NCI-H2081 treated with DMSO at 0.1 percent for 48 hours (cell line): ENCODE measurements at places on chromosomes 1 and 21.

DNA sequence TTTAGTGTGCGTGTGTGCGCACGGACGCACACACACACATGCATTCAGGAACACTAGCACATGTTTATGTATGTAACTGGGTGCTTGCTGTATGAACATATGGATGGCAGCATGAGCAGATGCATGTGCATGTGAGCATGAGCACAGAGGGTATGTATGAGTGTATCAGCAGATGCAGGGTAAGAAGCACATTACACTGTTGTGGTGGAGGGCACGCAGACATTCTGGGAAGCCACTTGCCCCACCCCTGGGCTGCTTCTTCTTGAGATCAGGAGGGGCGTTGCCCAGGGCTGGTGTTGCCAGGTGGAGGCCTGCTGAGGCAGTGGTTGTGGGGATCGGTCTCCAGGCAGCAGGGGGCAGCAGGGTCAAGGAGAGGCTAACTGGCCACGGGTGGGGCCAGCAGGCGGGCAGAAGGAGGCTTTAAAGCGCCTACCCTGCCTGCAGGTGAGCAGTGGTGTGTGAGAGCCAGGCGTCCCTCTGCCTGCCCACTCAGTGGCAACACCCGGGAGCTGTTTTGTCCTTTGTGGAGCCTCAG, 3.9 kb upstream of the P3R3URF start:
- DNase-seq = no peak

DNA sequence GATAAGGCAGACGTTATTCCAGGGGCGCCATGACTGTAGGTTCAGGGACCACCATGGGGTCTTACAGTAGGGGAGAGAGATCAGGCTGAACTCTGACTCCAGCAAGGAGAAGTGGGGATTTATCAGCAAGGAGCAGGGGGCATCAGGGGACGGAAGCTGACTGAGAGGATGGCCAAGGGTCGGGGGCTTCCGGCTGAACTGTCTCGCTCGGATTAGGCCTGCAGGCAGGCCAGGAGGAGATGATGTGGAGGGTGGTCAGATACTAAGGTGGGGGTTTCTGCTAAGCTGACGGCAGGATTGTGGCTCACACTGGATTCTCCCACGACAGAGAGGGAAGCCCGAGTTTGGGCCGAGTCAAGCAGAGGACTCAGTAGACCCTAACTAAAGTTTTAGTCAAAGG, 186.9 kb upstream of the VAMP3 start:
- DNase-seq = no peak

DNA sequence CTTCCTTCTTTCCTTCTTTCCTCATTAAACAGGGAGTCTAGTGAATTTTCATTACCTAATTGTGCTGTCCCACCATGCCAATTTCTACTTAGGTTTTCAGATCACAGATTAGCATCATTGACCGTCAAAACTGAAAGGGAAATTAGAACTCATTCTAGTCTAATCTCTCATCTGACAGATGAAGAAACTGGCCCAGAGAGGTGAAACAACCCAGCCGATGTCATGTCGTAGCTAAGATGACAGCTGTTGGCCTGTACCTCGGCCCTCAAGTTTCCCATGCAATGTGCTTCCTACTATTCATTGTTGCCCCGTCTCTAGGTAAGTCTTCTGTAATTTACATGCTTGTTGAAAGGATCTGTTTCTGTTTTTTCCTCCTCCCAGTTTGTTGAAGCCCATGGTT, 128.2 kb upstream of the KIAA0040 start:
- no peak for DNase-seq

DNA sequence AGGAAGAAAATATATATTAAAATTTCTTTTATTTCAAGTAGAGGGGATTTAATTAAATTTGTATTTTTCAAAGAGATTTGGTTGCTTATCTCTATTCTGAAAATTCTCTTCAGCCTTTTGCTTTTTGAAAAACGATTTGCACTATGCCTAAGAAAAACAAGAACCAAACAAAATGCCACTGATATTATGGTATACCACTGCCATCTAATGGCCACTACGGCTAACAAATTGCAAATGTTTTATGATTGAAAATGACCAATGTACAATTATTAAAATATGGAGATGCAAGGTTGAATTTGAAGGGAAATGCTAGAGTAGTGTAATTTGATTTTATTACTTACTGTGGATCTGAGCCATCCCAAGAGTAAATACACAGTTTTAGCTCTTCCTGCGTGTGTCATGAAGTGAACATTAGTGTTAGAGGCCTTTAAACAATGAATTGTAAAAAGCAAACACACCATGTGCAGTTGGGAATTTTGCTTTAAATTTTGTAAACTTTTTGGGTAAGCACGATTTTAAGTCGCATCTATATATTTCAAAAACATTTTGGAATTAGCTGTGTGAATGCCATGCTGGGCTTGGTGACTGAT, 137.4 kb upstream of the USP25 start:
- no peak for DNase-seq

- no peak for DNase-seq
These were observed 269.5 kb downstream of the GRIK3 start for GRCh38 chr1:36764798-36765197.

DNA sequence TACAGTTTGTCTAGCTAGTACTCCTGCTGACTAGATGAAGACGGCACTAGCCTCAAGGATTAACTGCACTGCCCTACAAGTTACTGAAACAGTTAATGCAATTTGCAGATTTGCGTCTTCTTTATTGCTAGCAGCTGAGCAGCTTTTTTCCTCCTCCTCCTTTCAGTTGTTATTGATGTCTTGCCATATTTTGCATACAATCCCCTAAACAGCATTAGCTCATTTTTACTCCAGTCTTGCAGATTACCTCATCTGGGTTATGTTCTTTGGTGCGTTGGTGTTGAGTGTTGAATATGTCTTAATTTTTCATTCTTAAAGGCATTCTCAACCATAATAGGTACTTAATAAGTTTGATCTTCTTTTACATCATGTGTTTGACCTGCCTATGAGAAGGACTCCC, 363.4 kb upstream of the LYPLAL1 start:
- DNase-seq = no peak

GRCh38 chr1:206472454-206472853, 2.2 kb downstream of the IKBKE start:
- no peak for DNase-seq

- no peak for DNase-seq
These were observed 18.9 kb downstream of the CLEC20A start for GRCh38 chr1:178477841-178478240.

- DNase-seq = no peak
These were observed 17.7 kb downstream of the ECE1 start for GRCh38 chr1:21272540-21272939.

DNA sequence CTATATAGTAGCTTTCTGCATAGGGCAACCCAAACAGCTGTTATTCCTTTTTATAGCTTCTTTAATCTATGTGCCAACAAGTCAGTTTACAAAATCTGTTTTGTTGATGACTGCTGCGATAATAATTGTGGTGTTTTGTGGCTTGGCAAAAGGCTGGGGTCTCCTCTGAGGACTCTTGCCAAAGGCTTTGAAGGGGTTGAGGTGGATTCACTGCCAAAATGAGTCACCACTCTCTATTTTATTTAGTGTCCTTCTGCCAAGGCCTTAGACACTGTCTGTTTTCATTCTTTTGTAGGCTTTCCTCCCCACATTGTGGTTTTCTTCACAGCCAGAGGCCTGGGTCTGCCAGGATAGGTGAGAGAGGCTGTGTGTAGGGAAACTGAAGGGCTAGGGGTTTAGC, 161.8 kb downstream of the NFIA start:
- peak; percentile 71 for DNase-seq

- no peak for DNase-seq
These were observed 122.9 kb downstream of the ROR1 start for GRCh38 chr1:63896755-63897154.

DNA sequence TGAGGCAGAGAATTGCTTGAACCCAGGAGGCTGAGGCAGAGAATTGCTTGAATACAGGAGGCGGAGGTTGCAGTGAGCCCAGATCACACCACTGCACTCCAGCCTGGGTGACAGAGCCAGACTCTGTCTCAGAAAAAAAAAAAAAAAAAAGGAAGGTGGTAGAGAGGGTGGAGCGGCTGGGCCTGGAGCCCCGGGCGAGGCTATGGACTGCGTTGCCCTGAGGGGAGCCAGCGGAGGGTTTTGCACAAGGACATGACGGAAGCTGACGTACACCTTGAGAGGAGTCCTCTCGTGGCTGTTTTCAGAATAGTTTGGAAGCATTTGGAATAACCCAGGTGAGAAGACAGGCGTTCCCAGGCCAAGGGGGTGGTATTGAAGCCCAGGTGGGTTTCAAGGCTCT, 6.9 kb upstream of the FBLIM1 start:
- DNase-seq = no peak

DNA sequence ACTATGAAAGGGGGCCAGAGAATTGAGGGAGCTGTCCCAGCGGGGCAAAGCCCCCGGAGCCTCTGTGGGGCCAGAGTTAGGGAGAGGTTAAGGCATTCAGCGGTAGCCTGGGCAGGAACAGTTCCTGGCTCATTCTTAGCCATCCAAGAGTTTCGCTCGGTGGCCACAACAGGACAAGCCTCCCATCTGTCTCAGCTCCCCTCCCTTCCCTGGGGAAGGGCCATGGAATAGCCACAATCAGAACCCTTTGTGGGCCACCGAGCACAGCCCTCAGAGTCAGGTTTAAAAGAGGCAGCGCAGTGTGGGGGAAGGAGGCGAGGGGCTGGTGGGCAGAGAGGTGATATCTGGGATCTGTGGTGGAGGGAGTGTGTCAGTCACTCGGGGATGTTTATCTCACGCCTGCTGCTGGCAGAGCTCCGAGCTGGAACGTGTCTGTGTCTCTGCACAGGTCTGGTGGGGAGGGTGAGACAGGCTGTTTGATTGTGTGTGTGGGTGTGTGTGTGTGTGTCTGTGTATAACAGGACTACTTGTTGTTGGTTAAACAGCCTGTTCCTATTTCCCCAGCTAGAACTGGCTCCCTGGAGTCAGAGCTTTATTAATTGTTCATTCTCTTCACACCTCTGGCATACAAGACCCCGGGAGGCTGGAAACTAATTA, 49.6 kb upstream of the GOLT1A start:
- no peak for DNase-seq

DNA sequence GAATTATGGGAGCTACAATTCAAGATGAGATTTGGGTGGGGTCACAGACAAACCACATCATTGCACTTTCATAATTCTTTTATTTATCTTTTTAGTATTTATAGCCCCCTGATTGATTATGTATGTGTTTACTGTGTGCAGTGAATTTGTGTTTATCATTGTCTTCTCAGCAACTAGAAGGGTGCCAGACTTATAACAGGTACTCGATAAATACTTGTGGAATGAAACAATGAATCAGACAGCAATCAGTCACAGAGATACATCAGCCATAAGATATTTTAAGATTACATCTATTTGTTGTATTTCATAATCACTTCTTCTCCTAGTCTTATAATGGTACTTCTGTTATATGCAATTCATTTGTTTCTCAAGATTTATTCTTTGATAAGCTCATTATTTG, 273.2 kb downstream of the PTPRC start:
- DNase-seq = no peak

DNA sequence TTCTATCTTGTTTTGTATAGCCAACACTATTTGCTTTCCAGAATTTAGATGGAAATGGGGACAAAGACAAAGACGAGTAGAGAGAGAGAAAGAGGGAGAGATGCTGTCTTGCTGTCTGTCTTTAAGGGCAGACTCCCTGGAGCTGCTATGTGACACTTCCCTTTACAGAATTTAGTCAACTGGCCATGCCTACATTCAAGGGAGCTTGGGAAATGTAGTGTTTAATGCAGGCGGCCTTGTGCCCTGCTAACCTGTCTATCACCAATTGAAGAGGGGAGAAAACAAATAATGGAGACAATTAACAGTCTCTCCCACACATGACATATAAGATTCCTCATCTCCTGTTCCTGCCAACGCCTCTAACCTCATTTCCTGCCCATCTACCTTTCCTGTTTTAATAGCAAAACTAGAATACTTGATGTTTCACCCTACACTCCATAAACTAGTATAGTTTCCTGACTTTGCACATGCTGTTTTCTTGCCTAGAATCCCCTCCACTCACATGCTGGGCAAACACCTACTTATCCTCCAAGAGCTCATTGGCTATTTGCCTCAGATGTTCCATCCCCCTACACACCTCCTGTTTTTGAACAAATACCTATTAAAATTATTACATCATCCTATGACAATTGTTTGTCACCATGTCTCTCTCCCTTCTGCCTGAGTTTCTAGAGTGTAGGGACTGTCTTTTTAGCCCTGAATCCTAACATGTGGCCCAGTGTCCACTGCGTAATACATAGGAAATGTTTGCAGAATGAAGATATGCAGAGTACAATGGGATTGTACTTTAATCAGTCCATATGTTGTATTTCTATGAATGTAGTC, 117.2 kb downstream of the SLC25A24 start:
- DNase-seq = no peak

- DNase-seq = no peak
These were observed 65.7 kb downstream of the TLR5 start for GRCh38 chr1:223077247-223077833.

- no peak for DNase-seq
These were observed 20.9 kb upstream of the C2CD2 start for GRCh38 chr21:41974752-41975053.

DNA sequence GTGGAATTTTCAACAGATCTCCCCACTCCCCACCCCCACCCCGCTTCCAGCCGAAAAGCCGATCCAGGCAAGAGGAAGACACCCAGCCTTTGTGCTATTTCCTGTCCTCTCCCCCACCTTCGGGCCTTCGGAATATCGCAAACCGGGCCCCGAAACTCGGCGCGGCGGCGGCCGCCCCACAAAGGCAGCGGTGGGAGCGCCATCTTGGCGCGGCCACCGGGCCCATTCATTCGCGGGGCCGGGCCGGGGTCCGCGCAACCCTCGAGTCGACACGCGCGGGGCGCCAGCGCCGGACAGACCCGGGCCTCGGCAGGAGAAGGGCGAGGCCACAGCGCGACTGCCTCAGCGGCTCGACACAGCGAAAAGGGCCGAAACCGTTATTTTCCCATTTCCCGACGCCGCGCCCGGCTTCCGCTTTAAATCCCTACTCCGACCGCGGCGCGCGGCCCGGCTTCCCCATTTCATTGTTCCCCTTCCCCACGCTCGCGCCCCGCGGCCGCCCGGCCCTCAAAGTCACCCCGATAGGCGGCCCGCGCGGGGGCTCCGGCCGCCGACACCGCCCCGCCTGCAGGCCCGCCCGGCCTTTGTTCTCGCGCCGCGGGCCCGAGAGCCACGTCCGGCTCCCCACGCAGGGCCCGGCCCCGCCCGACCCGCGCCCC, 911 bp downstream of the GNB1 start:
- no peak for DNase-seq

DNA sequence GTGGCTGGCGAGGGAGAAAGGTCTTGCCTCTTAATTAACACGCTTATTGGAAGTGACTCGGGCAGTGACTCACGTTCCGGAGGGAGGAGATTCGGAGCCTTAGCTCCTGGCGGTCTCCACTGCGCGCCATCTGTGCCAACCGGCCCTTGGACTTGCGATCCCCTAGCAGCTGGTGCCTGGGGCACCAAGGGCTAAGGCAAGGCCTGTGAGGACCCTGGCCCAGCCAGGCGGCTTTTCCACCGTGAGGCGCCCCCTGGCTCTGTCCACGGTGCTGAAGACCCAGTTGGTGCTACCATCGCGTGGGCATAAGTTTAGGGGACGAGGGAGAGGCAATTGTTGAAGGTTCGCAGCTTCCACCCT, 1.3 kb upstream of the SYT6 start:
- no peak for DNase-seq
